NCI-H69 (cell line): ENCODE measurements at places on chromosomes 16 and 17.

- DNase-seq = no peak
These were observed 31.3 kb downstream of the CD300LB start for GRCh38 chr17:74499992-74500391.

DNA sequence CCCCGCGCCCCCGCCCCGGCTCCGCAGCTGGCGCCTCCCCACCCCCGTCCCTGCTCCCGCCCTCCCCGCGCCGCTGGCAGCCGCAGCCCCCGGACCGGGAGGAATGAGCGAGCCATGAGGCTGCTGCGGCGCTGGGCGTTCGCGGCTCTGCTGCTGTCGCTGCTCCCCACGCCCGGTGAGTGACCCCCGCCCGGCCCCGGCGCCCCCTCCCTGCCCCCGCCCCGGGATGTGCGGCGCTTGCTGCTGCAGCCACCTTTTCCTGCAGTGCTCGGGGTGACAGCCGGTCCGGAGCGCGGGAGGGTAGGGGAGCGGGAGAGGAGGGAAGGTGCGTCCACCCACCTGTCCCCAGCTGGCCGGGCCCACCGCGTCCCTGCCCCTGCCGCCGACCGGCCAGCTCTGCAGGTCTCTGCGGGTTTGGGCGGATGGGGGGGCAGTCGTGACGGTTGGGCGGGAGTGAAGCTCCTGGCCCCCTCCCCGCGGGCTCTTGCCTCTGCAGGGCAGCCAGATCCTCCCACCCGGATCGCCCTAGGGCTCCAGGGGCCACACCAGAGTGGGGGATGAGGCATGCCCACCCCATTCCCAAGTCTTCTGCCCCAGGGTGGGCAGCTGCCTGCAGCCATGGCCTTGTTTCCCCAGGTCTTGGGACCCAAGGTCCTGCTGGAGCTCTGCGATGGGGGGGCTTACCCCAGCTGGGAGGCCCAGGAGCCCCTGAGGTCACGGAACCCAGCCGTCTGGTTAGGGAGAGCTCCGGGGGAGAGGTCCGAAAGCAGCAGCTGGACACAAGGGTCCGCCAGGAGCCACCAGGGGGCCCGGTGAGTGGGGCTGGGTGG lies 513 bp downstream of the ADAM11 start:
- peak; percentile 71 for DNase-seq

- no peak for DNase-seq
These were observed 1.4 kb upstream of the PITPNC1 start for GRCh38 chr17:67375716-67376115.

DNA sequence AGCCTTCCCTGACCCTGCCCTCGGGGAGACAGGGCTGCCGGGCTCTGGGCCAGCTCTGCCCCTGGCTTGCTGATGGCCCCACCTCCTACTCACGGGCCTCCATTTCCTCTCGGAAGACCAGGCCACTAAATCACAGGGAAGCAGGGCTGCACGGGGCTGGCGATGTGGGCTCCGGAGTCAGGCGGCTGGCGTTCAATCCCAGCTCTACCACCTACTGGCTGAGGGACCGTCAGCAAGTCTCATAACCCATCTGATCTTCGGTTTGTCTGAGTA lies 113.4 kb downstream of the AMFR start:
- no peak for DNase-seq

GRCh38 chr16:6977916-6978315 lies 354.7 kb upstream of the RBFOX1 start:
- no peak for DNase-seq

GRCh38 chr17:56735842-56736241 lies 97.9 kb downstream of the C17orf67 start:
- no peak for DNase-seq

GRCh38 chr17:44200478-44201155 lies 933 bp upstream of the ATXN7L3 start:
- peak; percentile 73 for DNase-seq

DNA sequence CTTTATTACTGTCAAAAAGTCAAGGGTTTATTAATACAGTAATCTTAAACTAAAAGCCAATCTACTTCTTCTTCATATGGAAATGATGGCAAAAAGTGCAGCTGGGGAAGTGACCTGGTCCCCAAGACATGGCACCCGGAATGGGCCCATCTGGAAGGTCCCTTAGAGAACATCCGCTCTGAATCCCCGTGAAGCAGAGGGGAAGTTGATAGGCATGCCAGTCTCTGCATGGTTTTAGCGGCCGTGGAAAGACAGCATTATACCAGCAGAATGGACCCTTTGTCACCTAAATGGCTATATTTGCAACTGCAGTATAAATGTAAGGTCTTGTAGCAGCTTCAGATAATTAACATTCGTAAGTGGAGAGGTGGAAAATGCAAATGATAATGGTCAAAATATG lies 32.4 kb downstream of the COTL1 start:
- DNase-seq = no peak

DNA sequence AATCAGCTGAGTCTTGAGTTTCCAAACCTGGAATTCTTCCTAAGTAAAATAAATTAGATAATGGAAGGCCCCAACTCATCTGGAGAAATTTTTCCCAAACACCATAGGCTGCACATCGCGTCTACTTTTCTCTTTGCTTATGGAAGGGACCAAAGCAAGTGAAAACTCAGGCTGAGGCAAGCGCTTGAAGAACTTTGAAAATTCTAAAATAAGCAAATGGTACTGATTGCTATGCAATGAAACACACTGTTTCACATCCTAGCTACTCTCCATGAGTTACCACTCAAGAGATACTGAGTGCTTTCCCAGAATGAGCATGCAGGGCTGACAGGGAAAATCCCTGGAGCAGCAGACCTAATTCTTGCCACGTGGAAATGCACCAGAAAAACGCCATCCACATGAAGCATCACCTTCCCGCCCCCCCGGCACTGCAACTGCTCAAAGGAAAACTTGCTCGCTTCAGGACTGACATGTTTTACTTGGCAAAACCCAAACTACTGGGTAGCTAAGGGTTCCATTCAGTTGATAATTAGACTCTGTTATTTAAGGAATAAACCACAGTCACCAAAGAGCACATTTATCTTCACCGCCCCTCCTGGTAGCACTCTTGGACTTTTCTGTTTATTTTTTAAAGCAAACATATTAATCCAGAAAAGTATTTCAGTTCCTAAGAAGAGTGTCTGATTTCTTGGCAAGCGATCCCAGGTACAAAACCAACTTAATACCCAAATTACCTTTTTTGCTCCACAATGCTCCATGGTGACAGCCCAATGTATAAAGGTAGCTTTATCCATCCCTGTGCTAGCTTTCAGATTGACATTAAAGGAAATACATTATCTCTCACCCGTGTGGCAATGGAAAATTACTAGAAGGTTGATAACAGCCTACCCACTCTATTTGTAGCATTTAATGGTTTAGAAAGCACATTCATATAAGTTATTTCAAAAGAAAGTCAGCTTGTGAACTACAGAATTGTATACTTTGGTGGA lies 62.5 kb downstream of the WDR59 start:
- DNase-seq = no peak

DNA sequence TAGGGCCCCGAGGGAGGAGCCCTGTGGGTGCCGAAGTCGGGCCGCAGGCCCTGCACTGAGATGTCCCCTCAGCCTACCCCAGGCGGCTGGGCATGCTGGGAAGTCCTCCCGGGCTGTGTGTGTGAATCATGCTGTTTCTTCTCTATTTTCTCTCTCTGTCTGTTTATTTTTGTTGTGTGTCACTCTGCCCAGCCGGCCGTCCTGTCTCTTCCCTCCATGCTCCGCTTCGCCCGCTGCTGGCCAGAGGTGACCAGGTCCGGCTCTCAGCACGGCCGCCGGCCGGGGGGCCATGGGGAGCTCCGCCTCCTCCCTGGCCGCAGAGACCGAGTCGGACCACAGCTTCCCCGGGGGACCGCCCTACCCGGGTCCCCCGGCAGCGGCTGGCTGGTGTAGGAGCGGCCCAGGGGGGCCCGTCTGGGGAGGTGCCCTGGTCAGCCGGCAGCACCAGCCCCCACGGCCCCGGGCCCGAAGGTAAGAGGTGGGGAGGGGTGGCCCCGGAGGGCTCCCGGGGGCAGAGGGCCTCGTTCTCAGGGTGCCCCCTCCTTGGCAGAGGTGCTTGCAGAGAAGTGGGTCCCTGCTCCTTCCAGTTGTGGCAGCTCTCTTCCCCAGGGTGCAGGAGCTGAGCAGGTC lies 12.5 kb downstream of the CAPN15 start:
- no peak for DNase-seq

DNA sequence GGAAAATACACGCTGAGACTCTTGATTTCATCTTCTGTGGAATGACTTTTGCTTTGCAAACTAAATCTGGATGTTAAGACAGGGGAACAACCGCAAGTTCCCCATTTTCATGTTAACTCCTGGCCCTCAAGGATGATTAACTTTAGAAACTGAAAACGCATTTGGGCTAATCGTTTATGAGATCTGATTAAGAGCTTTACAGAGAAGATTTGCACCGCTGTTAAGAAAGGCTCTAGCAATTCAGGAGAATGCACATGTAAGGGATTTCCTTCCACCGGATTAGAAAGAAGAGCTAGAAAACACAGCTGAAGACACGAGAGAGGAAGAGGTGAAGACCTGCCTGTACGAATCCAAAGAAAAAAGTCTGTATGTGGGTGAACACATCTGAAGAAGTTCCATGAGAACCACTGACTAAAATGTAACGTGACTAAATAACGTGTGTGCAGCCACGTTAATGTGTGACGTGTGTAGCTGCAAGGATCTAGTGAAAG lies 106.4 kb downstream of the YPEL2 start:
- DNase-seq = no peak

DNA sequence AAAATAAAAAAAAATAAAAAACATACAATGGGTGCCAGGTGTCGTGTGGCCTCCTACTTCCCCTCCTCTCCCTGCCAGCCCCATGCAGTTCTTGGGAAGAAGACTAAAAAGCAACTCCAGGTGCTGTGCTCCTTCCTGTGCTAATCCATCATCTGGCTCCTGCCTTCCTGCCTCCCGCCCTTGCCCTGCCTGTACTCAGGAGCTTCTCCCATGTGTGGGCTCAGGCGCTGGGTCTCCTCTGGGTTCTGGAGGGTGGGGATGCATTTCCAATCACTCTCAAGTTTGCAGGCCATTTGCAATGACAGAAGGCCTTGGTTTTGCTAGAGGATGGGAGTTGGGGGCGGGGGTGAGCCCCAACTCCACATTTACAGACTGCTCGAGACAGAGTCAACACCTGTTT lies 122.9 kb downstream of the SDK2 start:
- DNase-seq = peak; percentile 36

- no peak for DNase-seq
These were observed 673.6 kb upstream of the CDH8 start for GRCh38 chr16:62709794-62710193.

DNA sequence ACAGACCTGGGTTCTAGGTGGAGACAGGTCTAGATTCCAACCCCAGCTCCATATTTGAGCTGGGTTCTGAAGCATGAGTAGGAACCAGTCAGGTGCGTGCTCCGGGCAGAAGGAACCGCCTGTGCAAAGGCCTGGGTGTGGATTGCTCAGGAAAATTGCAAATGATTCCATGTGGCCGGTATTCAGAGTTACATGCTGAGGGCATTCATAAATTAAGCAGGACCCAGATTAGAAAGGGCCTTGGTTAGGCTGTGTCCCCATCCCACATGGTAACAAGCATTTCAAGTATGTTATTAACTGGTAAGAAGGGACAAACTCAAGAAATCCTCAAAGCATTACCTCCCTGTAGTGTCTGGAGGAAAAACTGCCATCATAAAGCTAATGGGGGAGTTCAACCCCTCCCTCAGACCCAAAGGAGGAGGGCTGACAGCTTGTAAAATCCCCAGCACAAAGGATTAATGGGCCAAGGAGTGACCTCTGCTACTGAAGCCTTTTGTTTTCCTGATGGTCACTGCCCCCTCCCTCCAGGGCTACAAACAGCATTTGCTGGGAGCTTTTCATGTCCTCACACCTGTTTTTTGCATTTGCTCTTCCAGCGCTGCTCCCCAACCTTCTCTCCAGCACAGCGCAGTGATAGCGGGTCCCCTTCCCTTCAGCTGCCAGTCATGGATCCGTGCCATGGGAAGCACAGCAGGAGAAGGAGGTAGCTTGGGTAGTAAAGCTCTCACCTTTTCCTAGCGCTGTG lies 218.0 kb downstream of the C16orf95 start:
- no peak for DNase-seq
